Stimulated activated CD8-positive, alpha-beta memory T cell treated with anti-CD3 and anti-CD28 coated beads, Interleukin-2, amount 100 ng/mL, for 48 hours (primary cell): ENCODE measurements at places on chromosomes 12 and 14.

- DNase-seq = no peak
These were observed 64.9 kb upstream of the KITLG start for GRCh38 chr12:88644946-88645702.

- no peak for DNase-seq
These were observed 105.3 kb upstream of the RTL1 start for GRCh38 chr14:101008631-101009336.

GRCh38 chr12:111842556-111843396 is 748 bp downstream of the MAPKAPK5 start:
- DNase-seq = no peak

- DNase-seq = no peak
These were observed 29.5 kb downstream of the SLC8B1 start for GRCh38 chr12:113305281-113305856.

- DNase-seq = no peak
These were observed 206.5 kb upstream of the EEA1 start for GRCh38 chr12:93135286-93136239.

- DNase-seq = no peak
These were observed 245.1 kb upstream of the AVPR1A start for GRCh38 chr12:63396135-63396534.

- DNase-seq = no peak
These were observed 23.4 kb upstream of the RAB35 start for GRCh38 chr12:120139958-120140357.

DNA sequence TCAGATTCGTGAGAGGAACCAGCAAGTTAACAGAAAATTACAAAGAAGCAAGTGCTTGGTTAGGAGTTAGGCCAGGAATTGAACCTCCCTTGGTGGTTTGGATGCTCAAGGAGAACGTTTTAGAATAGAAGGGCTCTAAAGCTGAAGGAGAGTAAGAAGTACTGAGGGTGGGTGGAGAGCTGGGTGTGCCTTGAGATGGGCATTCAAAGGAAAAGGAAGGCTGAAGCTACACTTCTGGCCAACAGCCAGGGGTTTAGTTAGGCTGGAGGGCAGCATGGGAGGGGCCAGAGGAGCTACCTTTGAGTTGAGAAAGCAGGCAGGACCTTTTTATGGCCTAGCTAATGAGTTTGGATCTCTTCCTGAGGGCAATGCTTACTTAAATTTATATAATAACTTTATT is 421.2 kb downstream of the CCDC91 start:
- DNase-seq = no peak

DNA sequence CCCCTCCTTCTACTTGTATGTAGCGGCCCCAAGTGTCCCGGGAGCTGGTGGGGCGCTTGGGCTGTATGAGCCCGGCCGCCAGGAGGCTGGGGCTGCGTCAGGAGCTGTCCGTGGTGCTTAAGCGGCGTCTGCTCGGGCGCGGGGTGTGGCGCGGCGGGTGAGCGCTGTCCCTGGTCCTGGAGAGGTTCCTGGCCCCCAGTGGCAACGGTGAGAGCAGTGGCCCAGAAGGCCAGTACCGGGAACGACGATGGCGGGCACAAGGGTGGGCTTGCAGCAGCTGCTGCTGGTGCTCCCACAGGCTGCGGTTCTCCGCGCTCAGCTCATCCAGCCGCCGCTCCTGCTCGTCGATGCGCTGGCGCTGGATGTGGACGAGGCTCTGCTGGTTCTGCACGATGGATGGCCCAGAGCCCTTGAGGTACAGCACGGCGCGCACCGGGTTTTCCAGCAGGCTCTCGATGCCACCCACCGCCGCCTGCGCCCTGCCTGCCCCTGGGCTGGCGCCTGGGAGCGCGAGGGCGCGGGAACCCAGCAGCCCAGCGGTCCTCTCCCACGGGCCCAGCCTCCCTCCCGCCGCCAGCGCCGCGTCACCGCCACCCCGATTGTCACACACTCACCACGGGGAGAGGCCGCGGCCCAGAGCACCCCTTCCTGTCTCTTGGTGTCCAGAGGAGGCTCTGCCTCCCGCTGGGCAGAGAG is 41.9 kb upstream of the FKBP4 start:
- peak; percentile 56 for DNase-seq

GRCh38 chr14:103569408-103569807 is 6.6 kb downstream of the COA8 start:
- DNase-seq = no peak

DNA sequence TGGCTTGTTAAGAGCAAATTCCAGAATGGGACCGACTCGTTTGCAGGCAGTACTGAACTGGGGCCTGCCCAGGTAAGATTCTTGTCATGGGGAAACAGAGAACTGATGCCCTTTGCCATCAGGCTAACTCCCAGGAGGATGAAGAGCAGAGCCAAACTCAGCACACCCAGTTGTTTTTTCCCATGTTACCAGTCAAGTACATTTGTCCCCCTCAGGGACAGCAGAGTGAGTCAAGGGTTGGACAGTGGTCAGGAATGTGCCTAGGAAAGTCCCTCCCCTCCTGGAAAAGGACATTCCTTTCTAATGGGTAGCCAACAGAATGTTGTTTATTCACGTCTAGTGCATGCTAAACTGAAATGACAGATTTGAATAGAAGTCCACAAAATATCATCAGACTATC is 1.6 kb downstream of the ART4 start:
- no peak for DNase-seq

- no peak for DNase-seq
These were observed 7.0 kb upstream of the BCAT1 start for GRCh38 chr12:24955853-24956252.

DNA sequence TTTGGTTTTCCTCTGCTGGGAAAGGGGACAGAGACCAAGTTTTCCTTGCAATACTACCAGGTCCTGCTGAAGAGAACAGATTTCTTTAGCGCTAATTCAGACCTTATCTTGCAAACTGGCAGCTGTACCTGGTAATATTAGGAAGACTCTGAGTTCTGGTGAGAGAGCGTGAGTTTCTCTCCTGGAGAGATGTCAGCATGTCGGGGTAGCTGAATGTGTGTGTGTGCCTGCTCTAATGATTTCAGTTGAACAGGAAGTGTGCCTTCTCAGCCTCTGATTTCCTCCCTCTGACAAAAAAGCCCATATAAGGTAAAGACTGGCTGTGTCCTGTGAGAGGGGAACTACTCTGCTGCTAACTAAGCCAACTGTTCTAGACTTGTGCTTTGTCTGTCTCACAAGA is 10.3 kb upstream of the ERP27 start:
- DNase-seq = no peak

DNA sequence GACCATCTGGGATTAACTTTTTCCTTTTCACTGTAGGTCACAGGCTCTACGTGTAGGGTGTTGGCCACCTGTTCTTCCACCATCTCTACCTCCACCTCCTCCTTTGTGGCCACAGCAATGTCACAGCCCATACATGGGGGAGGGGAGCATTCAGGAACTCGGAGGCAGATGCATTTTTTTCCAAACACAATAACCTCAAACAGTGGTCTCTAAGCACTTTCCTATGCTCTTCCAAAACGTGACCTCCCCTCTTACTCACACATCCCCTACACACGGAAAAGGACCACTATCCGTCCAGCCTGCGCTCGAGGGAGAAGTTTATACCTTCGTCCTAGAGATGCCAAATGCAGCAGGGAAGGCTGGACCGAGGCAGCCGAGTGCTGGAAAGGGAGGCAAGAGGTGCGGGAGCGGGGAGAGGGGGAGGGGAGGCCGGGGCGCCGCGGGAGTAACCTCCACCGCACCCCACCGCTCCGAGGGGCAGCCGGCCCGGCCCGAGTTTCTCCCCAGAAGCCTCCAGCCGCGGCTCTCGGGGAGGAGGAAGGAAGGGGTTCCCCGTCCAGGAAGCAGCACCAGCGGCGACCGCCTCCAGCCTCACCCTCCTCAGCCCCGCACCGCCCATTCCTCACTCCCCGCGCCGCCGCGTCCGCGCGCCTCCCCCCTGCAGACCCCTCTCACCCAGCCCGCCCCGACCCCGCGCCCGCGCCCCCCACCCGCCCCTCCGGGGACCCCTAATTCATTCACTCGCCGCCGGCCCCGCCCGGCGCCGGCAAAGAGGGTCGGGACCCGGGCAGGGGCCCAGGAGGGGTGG is 594 bp downstream of the KRAS start:
- peak; percentile 26 for DNase-seq

- DNase-seq = no peak
These were observed 7.4 kb downstream of the RPL6 start for GRCh38 chr12:112401903-112402498.

DNA sequence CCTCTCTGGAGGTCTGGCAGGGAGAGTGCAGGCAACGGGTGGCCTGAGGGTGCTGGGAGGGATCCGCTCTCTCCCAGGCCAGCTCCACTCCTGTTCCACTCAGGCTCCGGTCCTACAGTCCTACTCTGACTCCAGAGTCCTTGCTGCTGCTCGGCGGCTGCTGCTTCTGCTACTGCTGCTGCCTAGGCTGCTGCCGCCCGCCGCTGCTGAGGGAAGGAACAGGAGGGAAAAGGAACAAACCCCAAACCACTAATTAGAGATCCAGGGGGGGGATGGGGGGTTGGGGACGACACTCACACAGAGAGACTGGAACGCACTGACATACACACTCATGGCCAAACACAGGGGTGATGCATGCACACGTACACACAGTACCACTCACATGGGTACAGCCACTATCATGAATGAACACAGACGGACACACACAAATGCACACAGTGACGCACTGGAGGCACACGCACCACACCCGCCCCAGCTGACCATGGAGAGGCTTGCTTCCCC is at the start of gene SP7:
Gene SP7 (minus strand): TSS at position 174 of the 501 bp plus-strand sequence. CDS start 708 bp downstream, outside the sequence.
- DNase-seq = no peak
